Epithelial cell of proximal tubule (primary cell): ENCODE measurements at places on chromosomes 16 and 17.

DNA sequence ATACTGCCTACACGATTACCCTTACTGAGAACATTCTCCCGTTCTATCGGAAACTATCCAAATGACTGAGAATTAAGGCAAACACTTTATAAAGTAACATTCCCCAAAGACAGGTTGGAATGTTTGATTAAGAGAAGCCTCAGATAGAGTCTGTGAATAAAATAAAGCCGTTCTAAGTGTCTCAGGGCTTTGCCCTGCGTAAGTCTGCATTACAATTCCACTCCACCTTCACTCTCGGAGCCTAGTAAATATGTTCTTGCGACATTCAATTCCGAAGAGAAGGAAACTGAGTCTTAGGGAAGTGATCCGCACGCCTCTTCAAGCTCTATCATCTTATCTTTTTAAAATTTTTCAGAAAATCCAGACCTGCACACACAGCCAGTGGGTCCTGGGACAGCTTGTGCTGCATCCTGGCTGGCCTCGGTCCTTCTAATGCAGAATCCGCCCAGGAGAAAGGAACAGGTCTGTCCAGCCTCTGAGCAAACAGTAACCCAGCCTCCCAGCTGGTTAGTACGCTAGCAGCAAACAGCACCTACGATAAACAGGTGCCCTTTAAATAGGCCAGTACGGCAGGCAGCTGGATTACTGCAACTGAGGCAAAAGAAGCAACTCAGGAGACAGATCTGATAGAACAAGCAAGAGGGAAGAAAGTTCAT, 254.1 kb upstream of the IRX3 start:
- no peak for DNase-seq

- no peak for DNase-seq
Observed at GRCh38 chr16:12504312-12504711, 299.4 kb downstream of the CPPED1 start.

DNA sequence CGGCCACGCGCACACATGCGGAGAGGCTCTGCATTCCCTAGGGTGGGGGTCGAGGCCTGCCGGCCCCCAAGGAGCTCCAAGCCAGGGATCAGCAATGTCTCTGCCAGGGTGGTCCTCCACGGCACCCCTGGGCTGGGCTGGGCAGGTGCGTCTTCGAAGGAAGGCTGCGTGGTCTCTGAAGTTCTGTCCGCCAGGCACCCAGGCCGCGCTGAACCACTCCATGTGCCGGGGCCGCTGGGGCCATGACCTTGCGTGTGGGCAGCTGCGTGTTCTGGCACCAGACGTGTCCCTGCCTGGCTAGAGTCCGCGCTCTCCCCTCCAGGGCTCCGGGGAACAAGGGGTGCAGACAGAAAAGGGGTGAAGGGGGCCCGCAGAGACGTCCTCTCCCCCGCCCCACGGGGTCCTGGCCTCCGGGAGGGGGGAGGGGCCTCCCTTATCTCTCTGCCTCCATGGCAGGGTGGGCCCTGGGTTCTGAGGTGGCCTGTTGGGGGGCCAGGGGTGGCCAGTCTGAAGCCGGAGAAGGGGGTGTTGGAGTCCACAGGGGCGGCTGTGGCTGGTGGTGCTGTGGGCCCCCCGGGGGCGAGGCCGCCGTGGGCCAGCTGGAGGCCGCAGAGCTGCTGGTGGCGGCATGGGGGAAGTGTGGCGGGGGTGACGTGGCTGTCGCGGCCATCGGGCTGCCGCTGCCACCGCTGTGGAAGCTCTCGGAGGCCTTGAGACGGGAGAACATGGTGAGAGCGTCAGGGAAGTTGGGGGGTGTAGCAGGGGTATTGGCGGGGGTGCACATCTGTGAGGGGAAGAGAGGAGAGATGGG, 5.3 kb downstream of the UBALD1 start:
- DNase-seq: no peak

GRCh38 chr17:17352836-17353624, 49.9 kb downstream of the NT5M start:
- DNase-seq: no peak

DNA sequence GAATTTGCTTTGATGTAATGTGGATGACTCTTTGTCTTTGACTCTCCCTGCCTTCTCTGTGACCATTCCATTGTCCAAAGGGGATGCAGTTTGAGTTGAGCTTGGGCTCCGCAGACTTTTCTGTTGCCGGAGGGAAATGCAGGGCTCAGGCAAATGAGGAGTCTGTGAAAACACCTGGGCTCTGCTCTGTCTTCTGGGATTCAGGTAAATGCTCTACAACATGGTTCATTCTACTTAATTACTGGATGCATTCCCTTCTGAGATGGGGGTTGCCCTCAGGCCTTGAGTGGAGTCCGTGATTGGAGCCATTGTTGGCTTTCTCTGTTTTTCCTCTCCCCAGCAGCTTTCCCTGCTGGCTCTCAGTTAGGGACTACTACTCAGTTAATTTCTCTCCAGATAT, 26.4 kb upstream of the SPNS2 start:
- no peak for DNase-seq

DNA sequence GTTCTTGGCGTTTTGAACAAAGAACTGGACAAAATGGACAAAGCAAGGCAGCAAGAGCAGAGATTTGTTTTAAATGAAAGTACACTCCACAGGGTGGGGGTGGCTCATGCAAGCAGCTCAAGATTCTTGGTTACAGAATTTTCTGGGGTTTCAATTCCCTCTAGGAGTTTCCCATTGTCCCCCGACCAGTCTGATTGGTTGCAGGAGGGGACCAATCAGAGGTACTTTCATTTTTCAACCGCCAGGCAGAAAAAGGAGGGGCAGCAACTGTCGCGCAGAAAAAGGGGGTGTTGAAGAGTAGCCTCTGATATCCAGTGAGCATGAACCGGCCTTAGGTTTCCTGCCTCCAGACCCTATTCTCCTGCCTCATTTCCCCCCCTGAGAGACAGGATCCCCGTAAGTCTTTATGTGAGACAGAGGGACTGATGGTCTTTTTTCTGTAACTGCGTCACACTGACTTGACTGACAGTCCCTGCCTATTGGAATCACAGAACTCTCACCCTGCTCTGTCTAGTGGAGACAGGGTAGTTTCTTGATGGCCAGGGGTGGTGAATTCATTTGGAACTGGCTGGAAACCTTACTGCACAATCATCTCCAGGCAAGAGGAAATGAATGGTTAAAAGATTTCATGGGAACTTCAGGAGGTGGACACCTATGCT, 59.4 kb upstream of the ALOX12 start:
- no peak for DNase-seq

GRCh38 chr17:27240086-27240801, 53.7 kb upstream of the WSB1 start:
- no peak for DNase-seq

DNA sequence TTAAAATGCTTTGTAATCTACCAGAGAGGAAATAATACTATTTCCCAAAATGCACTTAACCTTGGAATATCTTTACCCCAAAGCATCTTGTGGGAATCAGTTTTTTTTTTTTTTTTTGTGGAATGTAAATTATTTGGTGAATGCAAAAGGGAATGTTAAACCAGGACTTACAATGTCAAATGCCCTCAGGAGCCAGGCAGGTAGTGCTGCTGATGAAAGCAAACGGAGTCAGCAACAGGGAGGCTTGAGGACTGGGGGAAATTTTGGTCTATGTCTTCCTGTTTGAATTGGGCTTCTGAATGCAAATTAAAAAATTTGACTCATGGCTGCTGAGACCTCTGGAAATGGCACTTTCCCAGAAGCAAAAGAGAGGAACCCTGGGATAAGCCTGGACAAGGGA, 96.5 kb upstream of the NLRP1 start:
- no peak for DNase-seq

GRCh38 chr17:74389937-74390679, 22.8 kb downstream of the GPR142 start:
- no peak for DNase-seq

DNA sequence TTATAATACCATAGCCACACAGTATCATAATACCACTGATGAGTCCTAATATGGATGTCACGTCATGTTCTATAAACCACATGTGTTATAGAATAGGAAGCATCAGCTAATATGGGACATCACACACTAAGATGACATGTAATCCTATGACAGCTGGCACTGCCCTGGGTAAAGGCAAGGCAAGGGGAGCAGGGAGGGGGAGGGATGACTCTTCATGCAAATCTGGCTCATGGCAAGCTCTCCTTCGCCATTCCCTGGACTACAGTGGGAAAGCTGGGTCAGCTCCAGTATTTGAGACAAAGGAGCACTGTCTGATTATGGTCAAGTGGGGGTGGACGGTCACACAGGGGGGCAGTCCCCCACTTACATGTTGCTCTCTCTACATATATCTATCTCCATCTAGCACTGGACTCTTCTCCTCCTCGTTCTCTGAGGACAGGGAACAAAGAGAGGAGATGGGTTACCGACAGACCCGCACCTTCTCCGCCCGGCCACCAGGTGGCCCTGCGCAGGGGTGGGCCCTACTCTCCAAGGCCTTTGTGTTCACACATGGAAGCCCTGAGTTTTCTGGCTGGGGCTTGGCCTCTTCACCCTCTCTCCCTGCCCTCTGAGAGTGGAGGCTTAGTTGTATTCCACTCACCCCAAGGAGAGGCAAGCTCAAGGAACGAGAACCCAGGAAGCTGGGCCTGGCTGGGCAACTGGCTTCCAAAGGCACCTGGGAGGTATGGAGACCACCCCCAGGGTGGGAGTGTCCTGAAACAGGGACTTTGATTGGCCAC, 23.4 kb upstream of the MPO start:
- no peak for DNase-seq

DNA sequence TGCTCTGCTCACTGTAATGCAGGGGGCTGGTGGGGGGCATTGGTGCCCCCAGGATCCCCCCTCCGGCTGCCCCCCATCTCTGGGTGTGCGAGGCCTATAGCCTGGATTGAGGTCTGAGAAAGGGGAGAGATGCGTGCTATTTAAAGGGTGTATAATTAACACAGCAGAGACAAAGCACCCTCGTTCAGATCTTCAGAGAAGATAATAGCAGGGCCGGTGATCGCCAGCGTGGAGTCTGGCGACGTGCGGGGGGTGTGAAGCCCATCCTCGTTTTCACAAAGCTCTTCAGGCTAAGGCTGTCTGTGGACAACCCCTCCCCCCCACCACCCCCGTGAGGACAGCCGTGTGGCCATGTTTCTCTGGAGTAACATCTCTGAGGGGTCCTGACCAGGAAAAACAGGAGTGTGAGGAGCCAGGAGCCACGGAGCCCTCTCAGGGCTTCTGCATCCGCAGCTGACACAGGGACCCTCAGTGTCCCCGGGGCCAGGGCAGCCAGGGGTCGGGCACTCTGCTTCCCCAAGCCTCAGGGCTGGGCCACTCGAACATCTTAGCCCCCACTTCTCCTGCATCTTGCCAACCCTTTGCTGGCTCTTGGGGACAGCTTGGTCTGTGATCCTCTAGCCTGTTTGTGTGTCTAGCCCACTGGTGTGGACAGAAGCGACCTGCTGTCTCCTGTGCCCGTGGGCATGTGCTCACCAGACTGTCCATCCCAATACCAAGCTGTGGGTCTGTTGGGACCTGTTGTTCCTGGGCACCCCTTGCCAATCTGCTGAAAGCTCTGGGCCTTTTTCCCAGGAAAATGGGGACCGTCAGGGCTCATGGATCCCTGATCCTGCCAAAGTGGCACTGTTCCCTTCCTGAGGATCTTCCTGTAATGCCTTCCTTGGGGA, 58.9 kb downstream of the BAIAP2 start:
- no peak for DNase-seq

DNA sequence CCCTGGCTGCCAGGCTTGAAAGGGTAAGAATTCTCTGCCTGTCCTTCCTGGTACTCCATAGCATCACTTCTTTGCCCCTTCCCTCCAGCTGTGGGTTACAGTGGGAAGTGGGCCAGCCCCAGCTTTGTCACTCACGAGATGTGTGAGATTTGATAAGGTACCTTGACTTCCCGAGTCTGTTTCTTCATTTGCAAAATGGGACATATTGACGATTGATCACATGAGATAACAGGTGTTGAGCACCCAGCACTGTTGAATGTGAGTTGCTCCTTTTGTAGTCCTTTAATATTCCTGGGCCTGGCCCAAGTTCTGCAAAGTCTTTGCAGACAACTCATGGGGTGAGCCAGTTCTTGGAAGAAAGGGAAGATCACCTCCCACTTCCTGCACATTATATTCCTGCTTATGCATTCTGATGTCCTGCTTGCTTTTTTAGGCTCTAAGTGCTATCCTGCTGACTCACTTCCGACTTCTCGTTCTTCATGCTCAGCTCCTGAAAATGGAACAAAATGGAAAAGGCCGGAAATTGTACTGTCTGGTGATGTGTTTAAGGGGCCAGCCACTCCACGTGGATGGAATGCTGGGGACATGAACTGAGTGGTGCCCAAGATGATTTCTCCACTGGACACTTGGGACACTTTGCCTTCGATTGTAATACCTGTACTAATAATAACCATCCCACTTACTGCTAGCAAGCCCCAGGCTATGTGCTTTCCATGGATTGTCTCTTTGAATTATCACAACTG, 8.3 kb upstream of the NLK start:
- no peak for DNase-seq

GRCh38 chr17:67477687-67478086, 100.6 kb downstream of the PITPNC1 start:
- DNase-seq: no peak

GRCh38 chr16:81785138-81785924, 6.2 kb downstream of the PLCG2 start:
- DNase-seq: no peak

- DNase-seq: no peak
Observed at GRCh38 chr17:78058581-78058980, 70.0 kb downstream of the TMC6 start.

- DNase-seq: peak; percentile 73
Observed at GRCh38 chr17:66268247-66268927, 34.0 kb upstream of the PRKCA start.

- DNase-seq: no peak
Observed at GRCh38 chr17:38762231-38762630, 9.7 kb downstream of the PSMB3 start.

GRCh38 chr16:67055712-67056487, 27.0 kb downstream of the CBFB start:
- DNase-seq: peak; percentile 76
